NCI-H460 (cell line): ENCODE measurements at places on chromosomes 11 and 22. TPM values are rescaled to one million over a fixed set of nuclear protein-coding genes. Genes with fewer than 3 reads are reported as not detected.

CATSPERZ gene
- total RNA-seq, result 0.59 and 2.0 TPM in 2 replicates

GRCh38 chr11:134760299-134760698 is 348.3 kb upstream of the B3GAT1 start:
- no peak for DNase-seq

TNNT3 gene
- not detected in 2 replicates for total RNA-seq

GRCh38 chr11:131661132-131661531 is 290.7 kb downstream of the NTM start:
- DNase-seq, result no peak

PARVA gene
- total RNA-seq, result 7.7 and 9.7 TPM in 2 replicates
